ENCODE measurements at places on chromosomes 2 and 18.
A peak's percentile ranks its signal among the peaks of the same experiment; 100 is the strongest.

- no peak for DNase-seq
Measured at GRCh38 chr2:100119235-100119634, 23.2 kb downstream of the AFF3 start.

- no peak for DNase-seq
Measured at GRCh38 chr2:67216103-67216502, 181.0 kb upstream of the ETAA1 start.

- no peak for DNase-seq
Measured at GRCh38 chr2:135164431-135164830, 112.3 kb downstream of the RAB3GAP1 start.

DNA sequence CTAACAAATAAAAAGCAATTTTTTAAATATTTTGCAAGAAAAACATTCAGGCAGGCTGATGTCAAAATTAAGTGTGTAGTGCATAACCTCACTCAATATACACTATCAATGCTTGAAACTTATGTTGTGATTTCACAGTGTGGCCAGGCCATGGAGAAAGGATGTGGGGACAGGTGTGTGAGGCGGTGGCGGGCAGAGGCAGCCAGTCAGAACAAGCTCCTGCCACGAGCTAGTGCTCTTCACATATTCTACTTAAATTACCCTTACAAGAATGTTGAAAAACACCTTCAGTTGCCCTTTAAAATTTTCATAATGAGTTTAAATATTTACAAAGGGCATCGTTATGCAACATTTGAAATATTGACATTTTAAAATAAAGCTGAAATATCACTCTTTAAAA is 43.2 kb downstream of the CYB5A start:
- DNase-seq, result peak; percentile 40

- no peak for DNase-seq
Measured at GRCh38 chr2:207071820-207072219, 93.9 kb downstream of the KLF7 start.

DNA sequence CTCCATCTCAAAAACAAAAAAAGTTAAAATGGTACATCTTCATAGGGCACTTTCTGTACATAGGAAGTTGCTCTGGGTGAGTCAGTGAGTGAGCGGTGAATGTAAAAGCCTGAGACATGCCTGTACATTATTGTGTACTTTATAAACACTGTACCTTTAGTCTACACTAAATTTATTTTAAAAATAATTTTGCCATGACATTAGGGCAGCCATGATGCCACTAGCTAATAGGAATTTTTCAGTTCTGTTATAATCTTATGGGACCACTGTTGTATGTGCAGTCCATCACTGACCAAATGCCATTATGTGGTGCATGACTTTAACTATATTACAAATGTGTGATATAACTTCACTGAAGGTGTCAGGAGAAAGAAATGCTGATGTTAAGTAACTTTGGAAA is 11.0 kb upstream of the TXNDC2 start:
- no peak for DNase-seq

- DNase-seq, result no peak
Measured at GRCh38 chr2:280650-281110, 7.2 kb downstream of the ALKAL2 start.
